ENCODE measurements at places on chromosomes 3 and 15.
A peak's percentile ranks its signal among the peaks of the same experiment; 100 is the strongest.

DNA sequence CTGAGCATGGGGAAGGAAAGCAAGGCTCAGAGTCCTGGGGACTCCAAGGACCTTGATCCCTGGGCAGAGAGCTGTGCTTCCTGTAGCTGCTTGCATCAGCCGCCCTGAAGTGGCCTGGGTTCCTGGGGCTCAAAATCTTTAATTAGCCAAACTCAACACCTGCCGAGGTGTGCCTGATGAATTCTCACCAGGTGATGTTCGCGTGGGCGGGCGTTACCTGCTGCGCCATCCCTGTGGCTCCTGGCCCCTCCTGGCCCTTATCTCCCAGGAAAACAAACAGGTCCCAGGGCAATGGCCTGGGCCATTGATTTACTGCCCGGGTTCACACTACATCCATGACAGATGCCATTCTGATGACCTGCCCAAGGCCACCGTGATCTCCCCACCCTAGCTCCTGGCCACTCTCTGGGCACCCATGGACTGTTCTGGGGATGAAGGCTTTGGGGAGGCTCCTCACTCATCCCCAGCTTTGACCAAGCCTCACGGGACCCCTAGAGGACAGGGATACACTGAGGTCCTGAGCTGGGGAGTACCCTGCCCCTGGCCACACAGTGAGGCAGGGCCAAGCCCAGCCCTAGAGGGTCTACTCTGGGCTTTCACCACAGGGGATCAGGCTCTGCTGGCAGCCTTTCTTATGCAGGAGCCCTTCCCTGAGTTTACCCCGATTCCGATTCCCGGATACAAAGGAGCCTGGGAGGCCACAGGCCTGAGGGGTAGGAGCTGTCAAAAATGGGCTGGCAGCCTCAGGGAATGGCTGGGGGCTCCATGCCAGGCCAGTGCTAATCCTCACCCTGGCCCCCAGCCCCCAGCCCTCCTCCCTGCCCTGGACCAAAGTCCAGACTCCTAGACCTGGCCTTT, 5.7 kb downstream of the SLC38A3 start:
- no peak for DNase-seq

GRCh38 chr15:40094156-40094555, 14.5 kb downstream of the BMF start:
- DNase-seq = no peak

DNA sequence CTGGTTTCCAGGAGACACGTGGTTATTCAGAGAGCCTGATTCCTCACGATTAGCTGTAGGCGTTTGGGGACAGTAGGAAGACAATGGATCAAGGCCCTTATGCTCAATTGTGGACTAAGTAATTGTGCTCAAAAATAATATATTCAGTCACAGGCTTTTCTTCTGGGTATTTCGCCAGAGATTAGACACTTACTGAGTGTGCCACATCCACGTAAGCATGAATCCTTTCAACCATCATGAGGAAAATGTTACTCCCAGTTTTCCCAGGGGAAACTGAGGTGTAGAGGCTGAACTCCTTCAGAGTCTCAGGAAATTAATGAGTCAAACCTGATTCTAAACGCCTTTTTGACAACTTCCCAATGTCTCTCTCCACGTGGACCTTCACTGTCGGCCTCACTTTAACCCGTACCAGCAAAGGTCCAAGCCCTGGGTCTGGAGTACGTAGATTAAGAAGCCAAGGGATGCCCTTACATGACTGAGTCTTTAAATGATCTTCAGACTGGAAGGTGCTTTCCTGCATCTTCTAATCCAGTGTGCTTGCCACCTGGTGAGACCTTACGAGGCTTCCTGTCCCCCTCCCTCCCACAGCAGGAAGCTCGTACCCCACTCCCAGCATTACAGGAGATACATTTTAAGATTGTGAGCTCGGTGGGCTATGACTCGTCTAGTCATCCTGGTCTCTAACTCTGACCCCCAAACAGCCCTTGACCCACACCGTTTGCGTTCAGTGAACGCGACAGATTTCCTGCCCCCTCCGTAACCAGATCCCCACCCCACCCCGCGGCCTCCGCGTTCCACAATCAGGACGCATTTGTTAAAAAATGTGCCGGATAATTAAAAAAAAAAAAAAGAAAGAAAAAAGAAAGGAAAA, 1.7 kb downstream of the PKM start:
- DNase-seq = peak; percentile 57

GRCh38 chr3:32176989-32177701, 61.3 kb upstream of the CMTM8 start:
- peak; percentile 79 for DNase-seq

- no peak for DNase-seq
Measured at GRCh38 chr3:70849911-70850699, 537.7 kb upstream of the MDFIC2 start.

DNA sequence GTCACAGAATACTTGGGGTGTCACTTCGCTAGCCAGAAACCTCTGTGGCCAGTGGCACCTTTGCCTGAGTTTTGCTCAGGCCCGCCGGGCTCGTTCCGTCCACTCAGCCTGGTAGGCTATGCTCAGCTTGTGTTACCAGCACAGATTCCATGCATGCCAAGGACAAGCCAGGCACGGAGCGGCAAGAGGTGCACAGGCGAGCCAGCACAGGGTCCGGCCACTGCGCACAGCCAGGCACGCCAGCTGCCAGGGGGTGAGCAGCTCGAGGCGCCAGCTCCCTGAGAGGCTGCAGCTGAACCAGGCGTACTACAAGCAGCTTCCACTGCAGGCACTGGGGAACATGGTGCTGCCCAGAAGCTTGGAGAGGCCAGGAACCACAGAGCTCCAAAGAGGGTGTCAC, 14.7 kb downstream of the PCYT1A start:
- DNase-seq = no peak

GRCh38 chr3:87987952-87988351, 70.9 kb downstream of the CGGBP1 start:
- DNase-seq = no peak

- DNase-seq = no peak
Measured at GRCh38 chr3:122998856-122999255, 28.7 kb downstream of the SEMA5B start.
